ENCODE measurements at places on chromosomes 5 and 9.
A peak's percentile ranks its signal among the peaks of the same experiment; 100 is the strongest.

GRCh38 chr5:125503946-125504345 lies 757.5 kb upstream of the ZNF608 start:
- no peak for DNase-seq

DNA sequence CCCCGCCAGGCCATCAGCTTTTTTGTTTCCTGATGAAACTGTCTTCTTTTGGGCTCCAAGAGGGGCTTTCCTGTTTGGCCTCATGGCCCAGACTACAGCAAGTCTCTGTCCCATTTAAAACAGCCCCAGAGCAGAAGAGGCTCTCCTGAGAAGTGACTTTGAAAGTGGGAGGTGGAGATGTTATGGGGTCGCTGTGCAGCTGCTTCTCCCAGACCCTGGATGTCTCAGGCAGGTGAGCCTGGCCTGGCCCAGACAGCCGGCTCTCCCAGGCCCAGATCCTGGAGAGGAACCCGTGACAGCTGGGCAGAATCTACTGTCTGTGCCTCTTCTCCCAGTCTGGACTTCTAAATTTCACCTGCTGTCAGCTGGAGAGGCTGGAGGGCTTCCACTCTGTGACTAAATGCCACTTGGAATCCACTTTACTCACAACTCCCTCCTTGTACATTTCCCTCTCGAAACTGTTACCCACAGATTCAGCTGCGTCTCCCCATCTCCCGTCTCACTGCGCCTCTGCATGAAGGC lies 20.6 kb downstream of the FAM78A start:
- DNase-seq: peak; percentile 1

GRCh38 chr9:91421128-91421765 lies 2.4 kb downstream of the NFIL3 start:
- DNase-seq: peak; percentile 85

DNA sequence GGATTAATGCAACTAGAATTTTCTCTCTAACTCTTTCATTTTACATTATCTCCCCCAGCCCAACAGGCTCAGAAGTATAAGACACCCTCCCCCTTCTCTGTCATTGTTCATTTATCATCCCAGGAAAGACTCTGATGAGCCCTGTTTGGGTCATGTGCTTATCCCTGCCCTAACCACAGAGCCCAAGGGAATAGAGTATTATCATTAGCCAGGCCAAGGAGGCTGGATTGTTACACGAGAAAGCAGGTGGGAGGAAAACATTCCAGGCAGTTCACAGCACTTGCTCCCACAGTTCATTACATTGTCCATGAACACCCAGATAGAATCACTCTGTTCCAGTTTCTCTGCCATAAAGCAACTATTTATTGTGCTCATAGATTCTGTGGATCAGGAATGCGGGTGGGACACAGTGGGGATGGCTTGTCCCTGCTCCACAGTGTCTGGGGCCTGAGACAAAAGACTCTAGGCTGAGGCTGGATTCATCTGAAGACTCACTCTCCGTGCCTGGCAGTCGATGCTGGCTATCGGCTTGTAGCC lies 59.5 kb upstream of the TMEM215 start:
- DNase-seq: no peak

GRCh38 chr5:53607886-53608285 lies 47.4 kb downstream of the NDUFS4 start:
- no peak for DNase-seq

- DNase-seq: peak; percentile 64
Observed at GRCh38 chr9:79975621-79976256, 404.0 kb downstream of the TLE4 start.

- DNase-seq: no peak
Observed at GRCh38 chr9:127411122-127411521, 13.1 kb upstream of the ZNF79 start.

GRCh38 chr9:34072868-34073590 lies 24.3 kb upstream of the UBAP2 start:
- DNase-seq: peak; percentile 62

DNA sequence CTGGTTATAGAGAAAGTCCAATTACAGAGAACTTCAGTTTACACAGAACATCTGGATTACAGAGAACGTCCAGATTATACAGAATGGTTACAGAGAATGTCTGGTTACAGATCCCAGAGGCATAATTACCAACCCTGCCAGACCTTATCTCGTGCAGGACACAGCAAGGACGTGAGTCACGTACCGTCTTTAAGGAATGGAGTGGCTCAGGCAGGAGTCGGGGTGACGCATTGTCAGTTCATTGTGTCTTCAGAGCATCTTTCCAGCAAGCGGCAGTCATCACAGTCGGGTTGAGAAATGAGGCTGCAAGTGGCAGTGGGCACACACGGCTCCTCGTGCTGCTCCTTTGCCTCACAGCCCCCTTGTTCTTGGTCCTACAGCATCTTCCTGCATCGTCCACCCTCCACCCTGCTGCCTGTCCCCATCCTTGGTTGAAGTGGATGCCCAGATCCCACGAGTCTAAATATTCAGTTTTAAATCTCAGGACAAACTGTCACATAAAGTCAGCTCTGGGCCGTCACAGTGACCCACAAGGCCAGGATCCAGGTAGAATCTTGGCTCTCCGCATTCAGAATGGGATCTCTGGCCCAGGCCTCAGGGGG lies 30.0 kb upstream of the SLC6A19 start:
- DNase-seq: no peak

DNA sequence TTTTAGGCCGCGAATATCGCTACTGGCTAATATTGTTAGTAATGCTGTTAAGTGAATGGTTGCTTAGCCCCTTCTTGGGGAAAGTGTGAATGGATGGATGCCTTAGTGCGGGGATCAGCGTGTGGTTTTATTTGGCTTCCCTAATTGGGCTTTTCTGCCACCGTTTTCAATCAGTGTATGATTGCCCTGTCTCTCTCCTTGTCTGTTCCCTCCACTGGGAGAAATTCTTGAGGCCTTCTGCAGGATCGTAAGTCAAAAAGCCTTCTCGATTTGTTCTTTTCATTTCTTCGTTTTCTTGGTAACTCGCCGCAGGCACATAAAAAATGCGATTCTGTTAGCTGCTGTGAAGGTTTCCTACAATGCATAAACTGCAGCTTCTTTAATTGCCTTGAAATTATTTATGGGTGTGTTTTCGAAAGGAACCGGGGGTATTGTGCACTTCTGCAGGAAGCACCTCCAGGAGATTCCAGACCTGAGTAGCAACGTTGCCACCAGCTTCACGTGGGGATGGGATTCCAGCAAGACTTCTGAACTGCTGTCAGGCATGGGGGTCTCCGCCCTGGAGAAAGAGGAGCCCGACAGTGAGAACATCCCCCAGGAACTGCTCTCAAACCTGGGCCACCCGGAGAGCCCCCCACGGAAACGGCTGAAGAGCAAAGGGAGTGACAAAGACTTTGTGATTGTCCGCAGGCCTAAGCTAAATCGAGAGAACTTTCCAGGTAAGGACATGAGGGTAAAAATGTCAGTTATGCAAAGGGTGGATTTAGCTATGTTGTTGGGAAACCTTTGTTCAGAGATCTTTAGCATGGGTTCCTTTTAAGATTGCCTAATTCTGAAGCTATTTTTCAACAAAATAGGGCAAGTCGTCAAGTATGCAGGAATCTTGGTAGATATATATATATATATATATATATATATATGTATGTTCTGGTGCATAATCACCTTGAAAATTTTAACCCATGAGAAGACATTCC lies 700 bp downstream of the SKP2 start:
- DNase-seq: peak; percentile 57

GRCh38 chr5:122937914-122938313 lies 92.5 kb downstream of the SNX24 start:
- no peak for DNase-seq

GRCh38 chr5:132759114-132760048 lies 12.2 kb downstream of the CCNI2 start:
- no peak for DNase-seq

DNA sequence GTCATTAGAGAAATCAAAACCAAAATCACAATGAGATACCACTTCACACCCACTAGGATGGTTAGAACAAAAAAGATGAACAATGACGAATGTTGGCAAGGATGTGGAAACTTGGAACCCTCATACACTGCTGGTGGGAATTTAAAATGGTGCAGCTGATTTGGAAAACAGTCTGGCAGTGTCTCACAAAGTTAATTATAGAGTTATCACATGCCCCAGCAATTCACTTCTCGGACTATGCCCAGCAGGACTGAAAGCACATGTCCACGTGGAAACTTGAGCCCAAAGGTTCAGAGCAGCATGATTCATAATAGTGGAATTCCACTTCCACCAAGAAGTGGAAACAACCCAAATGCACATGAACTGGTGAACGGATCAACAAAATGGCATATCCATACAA lies 85.0 kb upstream of the HRH2 start:
- no peak for DNase-seq

DNA sequence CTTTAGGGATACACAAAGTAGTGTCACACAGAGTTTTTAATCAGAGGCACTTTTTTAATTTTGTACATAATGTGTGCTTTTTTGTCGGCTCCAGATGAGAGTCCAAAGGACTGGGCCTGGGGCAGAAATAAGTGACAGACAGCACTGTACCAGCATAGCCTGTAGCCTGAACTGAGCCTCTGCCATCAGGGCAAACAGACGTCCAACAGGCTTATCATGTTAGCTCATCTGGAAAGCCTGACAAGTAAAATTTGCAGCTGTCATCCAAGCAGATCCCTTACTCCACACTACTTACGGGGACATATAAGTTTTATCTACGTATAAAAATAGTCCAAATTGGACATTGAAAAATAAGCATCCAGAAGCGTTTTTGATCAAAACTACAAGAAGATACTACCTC lies 233.1 kb upstream of the GAS1 start:
- no peak for DNase-seq

DNA sequence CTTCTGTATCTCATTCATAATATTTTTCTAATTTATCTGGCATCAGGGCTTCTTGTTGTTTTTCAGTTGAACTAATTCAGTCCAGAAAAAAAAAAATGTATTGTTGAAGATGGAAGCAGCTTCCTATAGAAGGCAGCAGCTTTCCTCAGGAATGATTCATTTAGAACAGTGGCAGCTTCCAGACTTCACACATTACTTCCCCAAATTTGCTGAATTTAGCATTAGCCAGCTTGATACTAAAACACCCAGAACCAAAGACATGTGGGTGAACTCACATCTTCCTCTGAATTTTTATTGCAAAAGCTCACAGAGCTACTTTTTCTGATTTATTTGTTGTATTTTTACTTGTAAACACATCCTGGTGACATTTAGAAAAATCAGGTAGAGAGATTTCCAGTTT lies 53.8 kb downstream of the HCN1 start:
- DNase-seq: no peak

GRCh38 chr9:14052359-14052758 lies 261.6 kb downstream of the NFIB start:
- no peak for DNase-seq

DNA sequence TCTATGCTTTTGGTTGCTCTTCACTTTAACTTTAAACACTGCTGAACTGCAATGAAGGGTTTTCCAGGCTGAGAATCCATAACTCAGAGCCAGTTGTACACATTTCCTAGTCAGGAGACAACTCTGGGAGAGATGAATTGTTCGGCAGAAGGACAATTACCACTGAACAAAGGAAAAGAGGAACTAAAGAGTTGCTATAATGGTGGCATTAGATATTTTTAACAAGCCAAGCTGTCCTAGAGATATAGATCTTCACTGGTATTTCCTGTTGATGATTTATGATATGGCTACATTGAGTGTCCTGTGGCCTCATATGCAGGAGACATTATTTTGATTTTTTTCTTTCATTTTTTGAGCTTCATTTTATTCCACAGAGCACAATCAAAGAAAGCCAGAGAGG lies 219.1 kb upstream of the PCSK5 start:
- DNase-seq: no peak

DNA sequence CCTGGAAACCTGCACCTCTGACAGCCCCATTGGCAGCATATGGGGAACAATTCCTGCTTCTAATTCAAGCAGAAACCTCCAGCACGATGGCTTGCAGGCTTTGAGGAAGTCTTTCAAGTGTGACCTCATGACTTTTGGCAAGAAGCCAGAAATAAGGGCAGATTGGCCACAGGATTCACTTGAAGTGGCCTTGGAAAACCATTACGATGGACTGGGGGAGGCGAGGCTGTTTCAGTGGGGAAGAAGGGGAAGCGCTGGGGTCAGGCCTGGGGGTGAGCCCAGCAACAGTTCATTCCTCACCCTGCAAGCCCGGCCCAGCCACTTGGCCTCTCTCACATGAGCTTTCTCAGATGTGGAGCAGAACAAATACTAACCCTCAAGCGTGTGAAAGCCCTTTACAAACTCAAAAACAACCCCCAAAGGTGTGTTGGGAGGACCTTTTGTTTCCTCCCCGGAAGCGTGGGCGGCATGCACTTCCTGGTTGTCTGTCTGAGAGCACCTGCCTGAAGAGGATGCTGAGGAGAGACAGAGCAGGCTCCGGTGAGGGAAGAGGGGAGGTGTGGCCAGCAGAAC lies 26.9 kb upstream of the EEIG1 start:
- DNase-seq: peak; percentile 68

DNA sequence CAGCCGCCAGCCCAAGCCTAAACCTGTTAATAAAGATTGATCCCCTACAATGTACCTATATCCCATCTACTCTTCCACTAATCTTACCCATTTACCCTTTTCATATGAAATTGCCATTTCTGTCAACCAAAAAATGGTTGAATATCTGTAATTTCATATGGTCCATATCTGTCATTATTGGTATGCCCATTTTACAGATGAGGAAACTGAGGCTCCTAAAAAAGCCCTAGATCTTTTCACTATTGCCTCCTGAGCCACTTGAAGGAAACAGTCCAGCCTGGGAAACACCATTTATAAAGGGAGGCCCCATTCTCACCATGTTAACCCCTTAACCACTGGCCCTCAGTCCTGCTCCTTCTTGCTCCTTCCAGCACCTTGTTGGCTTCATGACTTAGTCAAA lies 41.2 kb upstream of the SNAPC3 start:
- DNase-seq: no peak

DNA sequence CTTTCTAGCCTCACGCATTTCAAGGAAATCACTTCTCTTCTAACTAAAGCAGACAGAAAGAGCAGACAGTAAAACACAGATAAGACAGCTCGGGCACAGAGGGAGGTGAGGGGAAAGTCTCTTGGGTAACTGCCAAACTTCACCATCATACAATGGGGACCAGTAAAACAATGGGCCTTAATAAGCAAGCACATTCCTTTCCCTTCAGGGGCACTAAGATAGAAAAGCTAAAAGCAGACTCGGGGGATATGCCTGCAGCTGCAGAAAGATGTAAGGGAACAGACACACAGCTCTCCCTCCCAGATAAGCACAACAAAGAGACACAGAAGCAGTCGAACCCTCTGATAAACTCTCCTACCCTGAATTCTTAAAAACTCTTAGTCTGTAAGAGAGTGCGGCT lies 15.6 kb upstream of the CKS2 start:
- DNase-seq: no peak
